D341Med (cell line): ENCODE measurements at places on chromosomes 7 and 10.

GRCh38 chr7:120916121-120916520, 34.5 kb upstream of the ING3 start:
- no peak for DNase-seq

DNA sequence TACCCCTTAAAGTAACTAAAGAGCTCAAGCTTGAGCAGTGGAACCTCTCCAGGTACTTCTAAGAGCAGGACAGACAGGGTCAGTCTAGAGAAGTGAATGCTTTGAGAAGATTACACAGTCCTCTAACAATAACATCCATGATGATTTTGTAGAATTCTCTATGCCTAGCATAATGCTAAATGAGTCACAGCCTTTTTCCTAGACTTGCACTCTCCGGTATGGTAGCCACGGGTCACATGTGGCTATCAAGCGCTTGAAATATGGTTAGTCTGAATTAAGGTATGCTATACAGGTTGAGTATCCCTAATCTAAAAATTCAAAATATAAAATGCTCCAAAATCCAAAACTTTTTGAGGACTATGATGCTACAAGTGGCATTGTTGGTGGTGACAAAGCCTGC, 166.6 kb upstream of the MKLN1 start:
- no peak for DNase-seq

GRCh38 chr10:70106958-70107791, 25.4 kb downstream of the AIFM2 start:
- peak; percentile 49 for DNase-seq

DNA sequence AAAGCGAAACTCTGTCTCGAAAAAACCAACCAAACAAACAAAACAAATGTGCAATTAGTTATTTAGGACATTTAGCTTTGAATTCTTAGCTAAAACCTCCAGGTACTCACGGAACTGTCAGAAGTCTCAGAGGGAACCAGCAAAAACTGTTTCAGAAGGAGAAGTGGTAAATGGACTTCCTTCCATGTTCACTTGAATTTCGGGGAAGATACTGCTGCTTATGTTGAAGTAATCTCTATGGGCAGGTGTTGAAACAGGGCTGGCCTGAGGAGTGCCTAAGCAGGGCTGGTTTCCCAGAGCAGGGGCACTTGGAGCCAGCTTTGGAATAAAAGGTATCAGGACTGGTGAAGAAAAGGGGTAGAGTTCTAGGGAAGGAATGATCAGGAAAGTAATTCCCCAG, 2.4 kb upstream of the EXOC6 start:
- no peak for DNase-seq

DNA sequence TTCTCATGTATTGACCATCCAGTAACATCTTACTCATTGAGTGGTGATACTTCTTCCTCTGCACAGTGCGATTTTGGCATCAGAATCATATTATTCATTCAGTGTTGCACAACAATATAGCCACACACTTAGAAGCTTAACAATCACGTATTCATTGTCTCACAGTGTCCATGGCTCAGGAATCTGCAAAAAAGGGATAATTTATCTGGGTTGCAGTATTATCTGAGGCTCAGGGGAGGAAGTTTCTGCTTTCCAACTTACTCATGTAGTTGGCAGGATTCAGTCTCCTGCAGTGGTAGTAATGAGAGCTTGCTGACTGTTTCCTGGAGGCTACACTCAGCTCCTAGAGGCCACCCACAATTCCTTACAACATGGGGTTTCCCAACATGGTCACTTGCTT, 803.6 kb downstream of the SORCS1 start:
- DNase-seq, result no peak

DNA sequence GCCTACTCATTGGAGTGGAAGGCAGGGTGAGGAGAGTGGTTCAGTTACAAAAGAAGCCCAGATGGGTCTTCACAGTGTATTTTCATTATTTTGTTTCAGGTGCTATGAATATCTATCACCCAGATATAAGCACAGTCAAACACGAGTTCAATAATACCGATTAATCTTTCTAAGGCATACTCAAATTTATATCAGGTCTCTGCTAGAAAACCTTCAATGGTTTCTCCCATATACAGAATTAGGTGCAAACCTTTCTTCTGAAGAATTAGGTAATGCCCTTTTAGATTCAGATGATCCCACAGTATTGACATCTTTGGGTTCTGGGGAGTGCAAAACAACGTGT, 14.7 kb upstream of the HPS1 start:
- DNase-seq, result no peak

DNA sequence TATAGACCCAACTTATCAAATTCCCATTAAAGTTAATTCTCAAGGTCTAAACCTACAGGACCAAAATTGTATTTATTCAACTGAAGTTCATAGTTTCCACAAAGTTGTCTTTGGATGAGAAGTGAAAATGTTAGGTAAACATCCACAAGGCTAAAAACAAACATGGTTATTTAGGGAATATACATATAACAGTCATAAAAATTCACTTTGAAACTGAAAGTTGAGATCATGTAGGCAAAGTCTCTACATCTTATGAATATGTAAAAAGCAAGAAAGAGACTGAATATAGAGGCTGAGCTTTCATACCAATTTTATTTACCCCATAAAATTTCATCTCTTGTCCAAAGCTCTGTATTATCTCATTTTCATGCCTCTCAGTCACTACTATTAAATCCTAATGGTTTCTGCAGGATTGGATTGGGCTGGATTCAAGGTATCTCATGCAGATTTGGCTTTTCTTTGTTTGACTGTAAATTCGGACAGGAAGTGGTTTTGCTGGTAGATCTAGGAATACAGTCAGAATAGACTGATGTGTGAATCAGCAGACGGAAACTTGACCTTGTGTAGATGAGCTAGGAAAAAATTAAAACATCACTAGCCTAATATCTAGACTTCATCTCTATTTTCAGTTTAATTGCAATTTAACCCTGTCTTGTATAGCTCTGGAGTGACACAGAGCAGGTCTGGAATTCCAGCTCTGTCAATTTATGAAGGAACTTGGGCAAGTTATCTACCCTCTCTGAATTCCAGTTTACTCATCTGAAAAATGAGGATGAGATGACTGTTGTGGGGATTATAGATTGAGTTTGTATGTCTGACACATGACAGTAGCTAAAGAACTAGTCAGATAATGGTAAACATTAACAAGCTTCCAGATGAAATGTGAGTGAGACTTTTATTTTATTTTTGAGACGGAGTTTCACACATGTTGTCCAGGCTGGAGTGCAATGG, 27.3 kb upstream of the SKAP2 start:
- no peak for DNase-seq

GRCh38 chr10:83012866-83013265, 1126.4 kb upstream of the GHITM start:
- no peak for DNase-seq
